ENCODE measurements at places on chromosomes 2 and 18. TPM values are rescaled to one million over a fixed set of nuclear protein-coding genes. Genes with fewer than 3 reads are reported as not detected.

MITD1 gene
- 19.6 TPM for total RNA-seq

TIA1 gene
- 297 TPM for total RNA-seq

GALNT14 gene
- total RNA-seq = 10.2 TPM

RRM2 gene
- total RNA-seq = 4.1 TPM

GRP gene
- total RNA-seq = 22.8 TPM

GREB1 gene
- 3.7 TPM for total RNA-seq

OXER1 gene
- not detected for total RNA-seq

RAB1A gene
- 101 TPM for total RNA-seq

CRYBA2 gene
- not detected for total RNA-seq

RNU2-63P gene
- total RNA-seq = not detected

OR6B2 gene
- not detected for total RNA-seq

VWA3B gene
- under 0.01 TPM for total RNA-seq

COL6A3 gene
- 12.2 TPM for total RNA-seq

ABHD1 gene
- total RNA-seq = 0.41 TPM

HAAO gene
- total RNA-seq = 0.82 TPM

IRS1 gene
- total RNA-seq = 11.8 TPM

REG3G gene
- not detected for total RNA-seq

ALLC gene
- under 0.01 TPM for total RNA-seq

FOXI3 gene
- total RNA-seq = 0.41 TPM

GKN2 gene
- total RNA-seq = not detected

ALPP gene
- total RNA-seq = not detected

CNGA3 gene
- 1.2 TPM for total RNA-seq

TUBA3E gene
- not detected for total RNA-seq

APOB gene
- total RNA-seq = 0.41 TPM

LAMA3 gene
- total RNA-seq = 1.2 TPM

ADRA2B gene
- total RNA-seq = under 0.01 TPM

SERPINB13 gene
- 0.41 TPM for total RNA-seq

R3HDM1 gene
- 93.8 TPM for total RNA-seq

RSAD2 gene
- 3.3 TPM for total RNA-seq

SPEG gene
- 13.0 TPM for total RNA-seq

SLC9A2 gene
- total RNA-seq = 0.41 TPM

AQP12B gene
- total RNA-seq = not detected

SFTPB gene
- total RNA-seq = not detected

RUFY4 gene
- not detected for total RNA-seq

DPP10 gene
- total RNA-seq = 74.6 TPM

OSBPL6 gene
- 11.4 TPM for total RNA-seq

GPR45 gene
- 0.82 TPM for total RNA-seq

FLACC1 gene
- total RNA-seq = 2.4 TPM

DSC3 gene
- total RNA-seq = 0.82 TPM

ALPI gene
- not detected for total RNA-seq

DSEL gene
- 51.4 TPM for total RNA-seq

CHRNG gene
- not detected for total RNA-seq

ZNF385B gene
- total RNA-seq = 7.7 TPM

SNTG2 gene
- total RNA-seq = 4.5 TPM

REG3A gene
- total RNA-seq = not detected

MAP3K20 gene
- 9.4 TPM for total RNA-seq

CROCC2 gene
- not detected for total RNA-seq

LINC00305 gene
- total RNA-seq = not detected

TTR gene
- total RNA-seq = 0.82 TPM

CENPA gene
- total RNA-seq = 1.2 TPM

PARD6G gene
- total RNA-seq = 9.4 TPM

AGPS gene
- total RNA-seq = 55.8 TPM

DAPL1 gene
- not detected for total RNA-seq

CCDC93 gene
- total RNA-seq = 25.7 TPM

ASXL3 gene
- total RNA-seq = 87.2 TPM

ATP6V1B1 gene
- not detected for total RNA-seq

TRPM8 gene
- total RNA-seq = 0.41 TPM

TBR1 gene
- 73.8 TPM for total RNA-seq

WNT10A gene
- not detected for total RNA-seq

Measured in frontal cortex (tissue), 4 donors.